ENCODE measurements at places on chromosomes 3 and 15. TPM values are rescaled to one million over a fixed set of nuclear protein-coding genes. Genes with fewer than 3 reads are reported as not detected.
A peak's percentile ranks its signal among the peaks of the same experiment; 100 is the strongest.

- no peak overlapping the region for H3K27ac ChIP-seq
- H3K4me3 ChIP-seq: no peak overlapping the region
- no peak for DNase-seq
These were observed 79.6 kb downstream of the NFKBIZ start for GRCh38 chr3:101928890-101929289.

- no peaks in the 10 kb centered on the region for H3K4me1 ChIP-seq
- no peak overlapping the region for H3K4me3 ChIP-seq
- DNase-seq: no peak
These were observed 43.2 kb upstream of the LEKR1 start for GRCh38 chr3:156782921-156783320.

GRCh38 chr15:40452296-40453090 is 11.7 kb downstream of the BAHD1 start:
- H3K36me3 ChIP-seq: no peaks in the 10 kb centered on the region
- H3K27me3 ChIP-seq: no peaks in the 10 kb centered on the region
- no peak overlapping the region for H3K4me3 ChIP-seq
- no peak for DNase-seq
- H3K4me1 ChIP-seq: peaks cover 20% of the 10 kb centered on the region
- H3K27ac ChIP-seq: no peak overlapping the region

GRCh38 chr15:78361771-78362506 is 21.8 kb downstream of the CRABP1 start:
- H3K27me3 ChIP-seq: no peaks in the 10 kb centered on the region
- no peaks in the 10 kb centered on the region for H3K4me1 ChIP-seq
- DNase-seq: no peak
- H3K27ac ChIP-seq: no peak overlapping the region
- H3K4me3 ChIP-seq: no peak overlapping the region

DNA sequence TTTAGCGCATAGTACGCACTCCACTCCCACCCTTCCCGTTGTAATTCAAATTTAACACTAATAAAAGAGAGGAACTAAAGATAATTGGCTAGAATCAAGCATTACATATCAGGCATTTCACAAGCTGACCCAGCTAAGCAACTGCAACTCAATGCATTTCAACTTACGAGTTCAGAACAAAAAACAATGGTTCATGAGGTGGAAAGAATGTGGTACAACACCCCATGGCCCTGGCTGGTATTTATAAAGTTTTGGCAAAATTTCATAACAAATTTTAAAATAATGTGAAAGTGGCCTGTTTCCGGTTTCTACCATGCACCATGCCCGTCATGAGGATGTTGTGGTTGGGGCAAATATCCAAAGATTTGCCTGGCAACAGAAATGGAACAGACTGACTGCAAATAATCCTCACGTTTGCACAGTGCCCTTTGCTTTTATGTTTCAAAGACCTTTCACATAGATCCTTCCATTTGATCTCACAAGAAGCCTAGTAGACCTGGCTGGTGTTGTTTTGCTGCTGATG is 455.3 kb upstream of the NR2F2 start:
- H3K27me3 ChIP-seq: no peaks in the 10 kb centered on the region
- no peak overlapping the region for H3K4me3 ChIP-seq
- DNase-seq: no peak
- no peak overlapping the region for H3K27ac ChIP-seq
- H3K36me3 ChIP-seq: no peaks in the 10 kb centered on the region

The GRK7 gene
- total RNA-seq: not detected

The TERC gene
- not detected for total RNA-seq

DNA sequence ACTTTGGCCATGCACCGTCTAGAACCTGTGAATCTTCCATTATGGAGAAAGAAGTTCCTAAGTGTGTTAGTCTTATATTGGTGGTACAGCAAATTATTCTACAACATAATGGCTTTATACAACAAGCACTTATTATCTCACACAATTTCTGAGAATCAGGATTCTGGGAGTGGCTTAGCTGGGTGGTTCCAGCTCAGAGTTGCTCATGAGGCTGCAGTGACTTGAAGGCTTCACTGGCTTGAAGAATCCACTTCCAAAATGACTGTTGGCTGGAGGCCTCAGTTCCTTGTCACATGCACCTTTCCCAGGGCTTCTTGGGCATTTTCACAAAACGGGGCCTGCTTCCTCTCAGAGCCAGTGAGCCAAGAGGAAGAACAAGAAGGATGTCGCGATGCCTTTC is 82.3 kb upstream of the RNF7 start:
- H3K4me3 ChIP-seq: no peak overlapping the region
- H3K4me1 ChIP-seq: no peaks in the 10 kb centered on the region
- no peaks in the 10 kb centered on the region for H3K27me3 ChIP-seq
- H3K36me3 ChIP-seq: no peaks in the 10 kb centered on the region
- H3K27ac ChIP-seq: no peak overlapping the region
- no peak for DNase-seq

DNA sequence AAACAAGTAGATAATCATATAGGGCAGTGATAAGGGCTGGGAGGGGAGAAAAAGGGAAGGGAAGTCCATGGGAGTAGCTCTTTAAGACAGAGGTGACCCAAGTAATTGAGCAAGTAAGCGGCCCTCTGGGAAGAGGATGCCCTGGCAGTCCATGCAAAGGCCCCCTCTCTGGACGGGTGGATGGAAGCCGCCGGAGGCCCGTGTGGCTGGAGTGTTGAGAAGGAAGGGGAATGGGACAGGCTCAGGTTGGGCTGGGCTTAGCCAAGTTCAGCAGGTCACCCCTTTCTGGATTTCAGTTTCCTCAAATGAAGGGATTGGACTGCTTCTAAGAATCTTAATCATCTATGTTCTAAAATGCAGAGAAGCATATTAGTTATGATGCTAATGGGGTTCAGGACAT is 32.4 kb upstream of the TRPM1 start:
- no peaks in the 10 kb centered on the region for H3K4me1 ChIP-seq
- no peak overlapping the region for H3K27ac ChIP-seq
- no peaks in the 10 kb centered on the region for H3K27me3 ChIP-seq
- no peak for DNase-seq

The ARL8B gene
- total RNA-seq: 16.9 TPM

The SLC49A4 gene
- 9.9 TPM for total RNA-seq

DNA sequence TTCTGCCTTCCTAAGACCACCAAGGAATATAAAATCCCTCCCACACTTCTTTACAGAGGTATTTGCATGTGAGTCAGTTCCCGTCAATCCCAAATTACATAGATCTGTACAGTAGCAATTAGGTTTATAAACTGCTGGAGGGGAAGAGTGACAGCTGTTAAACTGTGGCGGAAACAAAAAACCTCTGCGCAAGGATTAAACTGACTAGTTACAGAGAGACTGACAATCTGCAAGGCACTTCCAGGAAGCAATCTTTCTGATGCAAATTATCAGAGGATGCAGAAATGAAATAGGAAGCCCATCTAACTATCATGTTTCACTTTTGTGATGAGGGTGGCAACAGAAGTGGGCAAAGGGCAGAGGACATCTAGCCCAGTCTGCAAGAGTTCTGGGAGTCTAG is 150.4 kb downstream of the RTP4 start:
- H3K4me3 ChIP-seq: no peak overlapping the region
- H3K27me3 ChIP-seq: no peaks in the 10 kb centered on the region

- no peaks in the 10 kb centered on the region for H3K27me3 ChIP-seq
- H3K4me3 ChIP-seq: no peak overlapping the region
- DNase-seq: no peak
- no peak overlapping the region for H3K27ac ChIP-seq
- H3K4me1 ChIP-seq: no peaks in the 10 kb centered on the region
These were observed 5.6 kb downstream of the TERC start for GRCh38 chr3:169759256-169759655.

The VEPH1 gene
- 15.8 TPM for total RNA-seq

The FEZF2 gene
- not detected for total RNA-seq

GRCh38 chr3:125212091-125212508 is 448 bp downstream of the SLC12A8 start:
- H3K27me3 ChIP-seq: no peaks in the 10 kb centered on the region
- DNase-seq: peak; percentile 51
- peak overlapping the region; percentile 83 for H3K27ac ChIP-seq

DNA sequence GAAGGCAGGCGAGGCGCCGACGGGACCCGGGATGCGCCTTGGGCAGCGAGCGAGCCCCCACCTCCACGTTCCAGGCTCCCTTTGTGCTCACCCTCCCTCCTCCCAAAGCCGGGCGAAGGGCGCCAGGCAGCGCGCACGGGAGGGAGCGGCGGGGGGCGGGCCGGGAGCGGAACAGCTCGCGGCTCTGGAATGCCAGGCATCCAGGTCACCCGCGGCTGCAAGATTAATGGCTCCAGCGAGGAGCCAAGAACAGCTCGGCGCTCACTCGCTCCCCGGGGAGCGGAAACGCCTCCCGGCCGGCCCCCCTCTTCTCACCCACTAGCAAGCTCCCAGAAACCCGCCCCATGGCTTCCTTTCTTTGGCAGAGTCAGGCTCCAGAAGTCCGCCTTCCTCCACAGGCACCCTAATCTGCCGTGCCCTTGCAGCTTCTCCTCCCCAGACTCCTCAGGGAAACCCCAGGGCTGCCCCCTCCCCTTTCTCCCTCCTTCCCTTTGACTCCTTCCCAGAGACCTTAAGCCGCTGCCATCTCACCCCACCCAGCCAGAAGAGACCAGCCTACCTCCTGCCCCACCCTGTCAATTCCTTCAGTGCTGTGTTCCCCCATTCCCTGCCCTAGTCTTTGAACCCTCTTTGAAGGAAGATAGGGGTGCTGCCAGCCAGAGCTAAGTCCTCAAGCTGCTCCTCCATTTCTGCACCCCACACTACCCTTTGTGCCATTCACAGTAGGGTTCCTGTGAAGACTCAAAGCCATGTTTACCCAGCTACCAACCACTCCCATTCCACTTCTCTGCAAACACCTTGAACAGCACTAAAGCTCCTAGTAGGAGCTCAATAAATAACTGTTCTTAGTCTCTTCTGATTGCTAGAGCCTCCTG is 9.9 kb downstream of the AMOTL2 start:
- peak; percentile 91 for DNase-seq
- H3K27ac ChIP-seq: peak overlapping the region; percentile 69
- no peaks in the 10 kb centered on the region for H3K27me3 ChIP-seq
- H3K4me1 ChIP-seq: peaks cover 9% of the 10 kb centered on the region
- H3K36me3 ChIP-seq: peaks cover 68% of the 10 kb centered on the region

DNA sequence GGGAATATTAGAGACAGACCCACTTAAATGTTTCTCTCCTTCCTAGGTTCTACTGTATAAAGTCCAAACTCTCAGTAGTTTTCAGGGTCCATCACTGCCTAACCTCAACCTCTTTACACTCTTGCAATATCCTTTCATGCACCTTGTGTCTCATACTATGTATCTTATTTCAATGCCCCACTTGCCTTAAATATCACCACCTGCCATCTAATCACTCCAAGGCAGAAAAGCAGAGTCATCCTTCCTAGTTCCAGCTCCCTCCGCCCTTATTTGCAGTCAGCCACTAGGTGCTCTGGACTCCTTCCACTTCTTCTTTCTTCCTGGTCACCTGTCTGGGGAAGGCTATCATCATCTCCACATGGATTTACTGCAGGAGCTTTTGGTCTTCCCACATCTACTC is 322.0 kb downstream of the MFSD1 start:
- no peaks in the 10 kb centered on the region for H3K4me1 ChIP-seq
- no peaks in the 10 kb centered on the region for H3K27me3 ChIP-seq
- DNase-seq: no peak
- no peaks in the 10 kb centered on the region for H3K36me3 ChIP-seq
- no peak overlapping the region for H3K27ac ChIP-seq
- no peak overlapping the region for H3K4me3 ChIP-seq

GRCh38 chr3:106036696-106037095 is 167.9 kb upstream of the CBLB start:
- no peaks in the 10 kb centered on the region for H3K36me3 ChIP-seq
- H3K4me1 ChIP-seq: no peaks in the 10 kb centered on the region
- no peak overlapping the region for H3K4me3 ChIP-seq
- H3K27ac ChIP-seq: no peak overlapping the region
- H3K27me3 ChIP-seq: no peaks in the 10 kb centered on the region

DNA sequence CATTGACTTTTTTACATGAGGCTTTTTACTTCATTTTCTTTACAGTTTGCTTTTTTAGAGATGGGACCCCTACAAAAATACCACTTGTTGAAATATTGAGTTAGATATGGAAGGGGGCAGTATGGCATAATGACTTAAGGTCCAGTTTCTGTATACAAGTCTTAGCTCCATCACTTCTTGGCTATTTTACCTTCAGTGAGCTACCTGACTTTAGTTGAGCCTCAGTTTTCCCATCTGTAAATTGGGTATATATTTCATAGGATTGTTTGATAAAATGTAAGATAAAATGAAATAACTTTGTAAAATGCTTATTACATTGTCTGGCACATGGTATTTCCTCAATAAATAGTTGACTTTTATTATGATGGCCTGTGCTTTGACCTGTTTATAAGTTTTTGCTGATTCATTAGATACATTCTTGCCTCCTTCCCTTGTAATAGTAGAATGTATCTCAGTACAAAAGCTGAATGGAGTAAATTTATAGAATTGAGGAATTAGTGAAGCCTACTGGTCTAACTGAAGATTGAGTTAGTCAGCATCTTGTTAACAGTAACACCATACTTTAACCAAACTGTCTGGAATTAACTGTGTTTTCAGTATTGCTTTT is 27.6 kb downstream of the TBC1D23 start:
- H3K27ac ChIP-seq: no peak overlapping the region
- H3K36me3 ChIP-seq: no peaks in the 10 kb centered on the region
- DNase-seq: no peak

The SAMMSON gene
- total RNA-seq: not detected

GRCh38 chr3:36557708-36558421 is 177.6 kb downstream of the STAC start:
- H3K36me3 ChIP-seq: no peaks in the 10 kb centered on the region
- no peak overlapping the region for H3K27ac ChIP-seq
- DNase-seq: no peak

The RAD51 gene
- 0.94 TPM for total RNA-seq

GRCh38 chr3:188214442-188214841 is 60.5 kb downstream of the LPP start:
- H3K4me1 ChIP-seq: no peaks in the 10 kb centered on the region
- no peak overlapping the region for H3K27ac ChIP-seq
- no peaks in the 10 kb centered on the region for H3K36me3 ChIP-seq
- no peak for DNase-seq

- H3K27me3 ChIP-seq: no peaks in the 10 kb centered on the region
- H3K4me1 ChIP-seq: no peaks in the 10 kb centered on the region
- no peak for DNase-seq
- H3K4me3 ChIP-seq: no peak overlapping the region
- H3K36me3 ChIP-seq: no peaks in the 10 kb centered on the region
These were observed 451.3 kb upstream of the LMCD1 start for GRCh38 chr3:8050283-8050682.

DNA sequence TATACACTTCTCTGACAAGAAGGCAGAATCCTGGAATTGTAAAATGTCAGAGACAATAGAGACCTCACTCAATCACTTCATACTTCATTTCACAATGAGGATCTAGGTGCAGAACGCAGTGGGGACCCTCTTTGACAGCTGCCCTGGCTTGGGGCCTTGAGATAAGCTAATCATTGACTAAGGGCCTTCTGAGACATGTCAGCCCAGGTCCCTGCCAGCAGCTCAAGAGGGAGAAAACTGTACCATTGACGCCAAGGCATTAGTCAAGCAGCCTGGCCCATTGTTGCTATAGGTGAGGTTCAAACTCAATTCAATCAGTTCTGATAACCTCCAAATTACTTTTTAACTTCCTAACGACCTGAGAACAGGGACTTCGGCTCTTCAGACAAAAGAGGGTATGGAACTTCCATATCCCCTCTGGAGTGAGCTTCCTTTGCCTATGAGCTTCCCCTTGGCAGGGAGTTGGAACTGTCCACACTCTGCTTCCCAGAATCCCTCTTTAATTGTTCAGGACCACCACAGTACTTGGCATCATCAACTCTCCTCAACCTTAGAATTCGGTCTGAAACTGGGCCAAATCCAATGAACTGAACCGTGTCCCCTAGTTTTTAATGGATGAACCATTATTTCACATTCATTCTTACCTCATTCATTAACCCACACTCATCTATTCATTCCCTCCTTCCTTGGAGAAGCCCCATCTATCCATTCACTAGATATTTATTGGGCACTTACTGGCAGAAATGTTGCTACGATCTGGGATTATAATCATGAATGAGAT is 1.5 kb upstream of the CYP8B1 start:
- H3K4me1 ChIP-seq: no peaks in the 10 kb centered on the region
- H3K4me3 ChIP-seq: no peak overlapping the region
- H3K36me3 ChIP-seq: no peaks in the 10 kb centered on the region

All from pancreas (tissue), 10 donors.